ENCODE measurements at places on chromosomes 2 and 18.

- no peak for DNase-seq
Observed at GRCh38 chr2:9122367-9122766, 84.2 kb upstream of the ASAP2 start.

DNA sequence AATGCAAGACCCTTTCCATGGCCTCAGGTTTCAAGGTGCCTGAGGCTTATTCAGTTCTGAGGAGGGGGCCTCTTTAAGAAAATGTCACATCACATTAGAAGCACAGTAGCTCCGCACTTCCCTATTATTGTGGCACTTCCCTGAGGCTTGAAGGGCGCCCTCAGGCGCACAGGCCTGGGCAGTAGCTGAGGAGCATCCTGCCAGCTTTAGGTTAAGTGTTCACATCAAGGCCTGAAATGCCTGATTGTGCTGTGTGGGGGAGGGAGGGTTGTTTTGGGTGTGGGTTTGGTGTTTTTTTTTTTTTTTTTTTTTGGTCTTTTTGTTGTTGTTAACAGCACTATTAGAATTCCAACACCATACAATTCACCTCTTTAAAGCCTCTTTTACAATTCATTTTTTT, 107.9 kb downstream of the CABLES1 start:
- no peak for DNase-seq

DNA sequence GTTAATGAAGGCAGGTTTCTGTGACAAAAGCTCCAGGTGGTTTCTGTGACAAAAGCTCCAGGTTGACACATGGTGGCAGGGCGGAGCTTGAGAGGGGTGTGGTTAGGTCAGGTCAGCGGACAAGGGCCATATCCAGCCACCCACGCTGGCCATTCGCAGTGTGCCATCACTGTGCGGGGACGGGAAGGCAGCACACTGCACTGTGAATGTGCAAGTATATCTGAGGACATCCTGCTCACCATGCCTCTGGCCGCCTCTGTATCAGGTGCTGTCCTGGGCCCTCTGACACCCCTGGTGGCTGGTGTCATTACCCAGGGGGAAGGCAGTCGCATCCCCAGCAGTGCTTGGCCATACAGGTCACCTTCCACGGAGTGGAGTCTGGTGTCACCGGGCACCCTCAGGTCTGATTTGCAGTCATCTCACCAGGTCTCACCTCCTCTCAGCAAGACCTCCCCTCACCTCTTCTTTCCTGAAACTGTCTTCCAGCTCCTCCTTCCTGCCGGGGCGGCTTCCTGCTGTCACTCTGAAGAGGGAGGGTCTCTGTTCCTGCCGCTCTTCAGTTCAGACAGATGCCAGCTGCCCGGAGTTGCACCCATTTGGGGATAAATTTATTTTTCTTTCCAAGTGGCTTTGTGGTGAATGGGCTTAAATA, 34.9 kb downstream of the CTIF start:
- DNase-seq, result no peak

DNA sequence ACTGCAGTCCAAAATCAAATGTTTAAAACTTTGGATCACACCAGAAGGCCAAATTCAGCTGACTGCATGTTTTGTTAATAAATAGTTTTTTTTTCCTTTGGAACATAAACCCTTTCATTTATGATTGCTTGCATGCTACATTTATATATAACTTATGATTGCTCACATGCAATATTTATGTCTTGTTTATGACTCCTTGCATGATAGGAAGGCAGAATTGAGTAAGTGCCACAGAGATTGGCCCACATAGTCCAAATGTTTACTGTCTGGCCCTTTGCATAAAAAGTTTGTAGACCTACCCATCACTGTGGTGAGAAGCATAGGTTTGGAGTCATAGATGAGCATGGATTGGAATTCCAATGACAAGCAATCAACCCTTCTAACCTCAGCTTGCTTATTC, 30.8 kb downstream of the WDFY1 start:
- DNase-seq, result no peak

DNA sequence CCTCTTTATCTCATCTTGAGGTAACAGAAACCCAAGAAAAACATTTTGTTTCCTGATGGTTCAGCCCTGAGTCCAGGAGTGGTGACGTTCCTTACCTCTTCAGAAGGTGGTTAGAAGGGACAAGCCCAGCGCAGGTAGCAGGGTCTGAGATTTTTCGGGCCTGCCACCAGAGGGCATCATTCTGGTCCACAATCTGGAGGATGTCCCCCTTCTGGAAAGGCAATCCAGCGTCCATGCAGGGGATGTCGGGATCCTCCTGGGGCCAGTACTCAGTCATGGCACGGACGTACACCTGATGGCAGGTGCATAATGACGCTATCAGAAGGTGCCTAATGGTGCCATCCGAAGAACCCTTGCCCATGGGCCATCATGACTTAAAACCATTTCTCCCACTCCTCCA, 17.7 kb downstream of the MPP4 start:
- DNase-seq, result peak; percentile 22

DNA sequence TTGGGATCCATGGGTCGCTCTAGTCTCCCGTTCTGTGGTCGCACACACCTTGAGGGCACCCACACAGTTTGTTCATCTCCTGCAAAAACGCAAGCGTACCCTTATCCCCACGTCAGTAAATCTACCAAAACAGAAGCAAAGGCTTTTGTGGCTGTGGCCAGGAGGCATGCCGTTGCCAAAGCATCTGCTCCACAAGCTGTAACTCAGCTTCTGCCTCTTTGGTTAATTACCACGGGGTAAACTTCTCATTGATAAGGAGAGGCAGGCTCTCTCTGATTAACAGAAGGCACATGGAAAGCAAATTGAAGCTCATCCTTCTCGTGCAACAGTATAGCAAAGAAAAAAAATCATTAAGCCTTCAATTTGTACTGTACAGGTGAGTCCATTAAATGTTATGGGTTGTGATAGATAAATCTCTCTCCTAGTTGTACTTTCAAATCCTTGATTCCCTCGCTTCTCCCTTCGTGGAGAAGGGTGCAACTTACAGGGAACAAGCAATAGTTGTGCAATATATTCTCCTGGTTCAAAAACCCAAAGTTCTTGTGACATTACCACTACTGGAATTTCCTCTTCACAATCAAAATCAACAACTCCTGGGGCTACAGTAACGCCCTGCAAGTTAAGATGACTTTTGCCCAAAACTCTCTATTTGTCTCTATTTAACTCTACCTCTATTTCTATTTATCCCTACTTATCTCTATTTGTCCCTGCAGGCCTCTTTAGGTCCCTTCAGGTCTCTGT, 10.3 kb downstream of the PECR start:
- no peak for DNase-seq

DNA sequence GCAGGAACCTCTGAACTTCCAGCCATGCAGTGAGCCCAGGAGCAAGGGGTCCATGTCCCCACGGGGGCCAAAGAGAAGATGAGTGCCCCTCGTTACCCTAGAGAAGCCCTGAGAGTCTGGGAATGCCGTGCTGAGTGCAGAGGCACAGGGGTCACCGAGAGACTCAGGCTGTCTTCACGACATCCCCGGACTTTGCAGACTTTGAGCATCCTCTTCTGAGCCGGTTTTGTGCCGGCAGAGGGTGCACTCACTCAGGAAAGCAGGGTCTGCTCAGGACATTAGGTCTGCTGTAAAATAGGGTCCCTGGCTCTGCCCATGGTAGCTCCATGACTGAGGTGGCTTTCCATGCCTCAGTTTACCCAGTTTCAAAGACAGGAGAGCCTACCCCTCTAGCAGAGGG, 71.0 kb downstream of the GALNT14 start:
- DNase-seq, result no peak

GRCh38 chr18:32661486-32662299, 111.1 kb downstream of the KLHL14 start:
- DNase-seq, result no peak

DNA sequence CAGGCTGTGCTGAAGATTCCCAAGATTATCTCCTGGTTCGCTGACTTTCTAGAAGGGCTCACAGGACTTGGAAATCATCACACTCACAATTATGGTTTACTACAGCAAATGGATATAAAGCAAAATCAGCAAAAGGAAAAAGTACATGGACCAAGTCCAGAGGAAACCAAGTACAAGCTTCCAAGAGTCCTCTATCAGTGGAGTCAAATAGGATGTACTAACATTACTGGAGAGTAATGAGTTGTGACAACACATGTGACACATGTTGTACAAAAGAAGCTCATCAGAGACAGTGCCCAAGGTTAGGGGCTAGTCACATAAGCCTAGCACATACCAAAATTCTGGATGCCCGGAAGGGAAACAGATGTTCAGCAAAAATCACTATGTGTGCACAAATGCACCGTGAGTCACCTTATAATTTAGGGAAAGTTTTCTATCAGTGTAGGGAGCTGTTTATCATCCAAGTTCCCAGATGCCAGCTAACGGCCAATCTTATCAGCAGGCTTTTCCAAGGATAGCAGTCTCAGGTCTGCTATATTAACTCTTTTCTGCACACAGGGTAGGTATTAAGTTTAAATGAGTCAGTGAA, 9.5 kb downstream of the TMEM237 start:
- no peak for DNase-seq

GRCh38 chr2:27282892-27283291, 663 bp downstream of the TRIM54 start:
- no peak for DNase-seq

GRCh38 chr2:235373171-235373570, 120.7 kb upstream of the AGAP1 start:
- no peak for DNase-seq

GRCh38 chr2:197097578-197098366, 171.3 kb upstream of the PGAP1 start:
- DNase-seq, result no peak

GRCh38 chr2:60366135-60366712, 187.2 kb downstream of the BCL11A start:
- DNase-seq, result no peak

GRCh38 chr2:62293151-62293489, 97.2 kb downstream of the B3GNT2 start:
- no peak for DNase-seq

GRCh38 chr2:216775043-216775453, 79.7 kb upstream of the IGFBP5 start:
- DNase-seq, result no peak

DNA sequence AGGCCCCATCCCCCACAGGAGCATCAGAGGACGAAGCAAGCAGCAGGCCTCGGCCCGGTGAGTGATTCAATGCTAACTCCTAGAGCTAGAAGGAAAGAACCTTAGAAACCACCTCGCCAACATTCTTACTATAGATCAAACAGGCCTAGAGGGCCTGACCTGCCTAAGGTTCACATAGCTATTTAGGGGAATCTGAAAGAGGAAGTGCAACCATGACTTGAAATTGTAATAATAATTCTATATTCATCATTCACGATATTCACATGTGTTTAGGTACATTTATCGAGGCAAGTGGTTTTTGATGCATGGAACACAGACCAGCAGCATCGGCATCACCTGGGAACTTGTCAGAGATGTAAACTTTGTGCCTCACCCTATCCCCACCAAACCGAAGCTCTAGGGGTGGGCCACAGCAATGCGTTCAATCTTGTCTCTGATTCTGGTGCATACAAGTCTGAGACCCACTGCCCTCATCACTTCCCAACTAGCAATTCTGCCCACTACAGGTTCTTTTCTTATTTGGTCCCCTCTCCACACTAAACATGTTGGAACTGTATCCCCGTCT, 78.0 kb upstream of the DNMT3A start:
- peak; percentile 65 for DNase-seq

- peak; percentile 64 for DNase-seq
Observed at GRCh38 chr2:10400568-10400977, 47.6 kb downstream of the ODC1 start.

DNA sequence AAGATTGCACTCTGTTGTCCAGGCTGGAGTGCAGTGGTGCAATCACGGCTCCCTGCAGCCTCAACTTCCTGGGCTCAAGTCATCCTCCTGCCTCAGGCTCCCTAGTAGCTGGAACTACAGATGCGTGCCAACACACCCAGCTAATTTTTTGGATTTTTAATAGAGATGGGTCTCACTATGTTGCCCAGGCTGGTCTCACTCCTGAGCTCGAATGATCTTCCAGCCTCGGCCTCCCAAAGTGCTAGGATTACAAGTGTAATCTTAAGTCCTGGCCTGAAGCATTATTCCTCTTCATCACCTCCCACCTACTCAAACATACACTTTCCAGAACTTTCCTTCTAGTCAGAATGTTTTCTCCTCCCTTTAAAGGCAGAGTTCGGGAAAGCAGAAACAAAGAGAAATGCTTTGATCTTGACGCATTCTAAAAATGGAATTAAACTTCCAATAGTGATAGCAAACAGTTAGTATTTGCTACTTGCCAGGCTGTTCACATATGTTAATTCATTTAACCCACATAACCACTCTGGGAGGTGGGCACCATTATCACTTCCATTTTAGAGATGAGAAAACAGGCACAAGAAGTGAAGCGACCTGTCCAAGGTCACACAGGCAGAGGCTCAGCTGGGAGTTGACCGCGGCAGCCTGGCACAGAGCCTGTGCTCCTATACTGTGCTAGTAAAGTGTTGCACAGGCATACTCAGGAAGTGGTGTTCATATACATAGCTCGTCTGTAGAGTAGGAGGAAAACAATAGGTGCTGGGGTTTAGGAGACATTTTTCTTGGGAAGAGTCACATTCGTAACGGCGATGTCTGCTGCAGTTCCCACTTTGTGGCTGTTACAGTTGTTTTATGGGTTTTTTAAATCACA, 24.6 kb downstream of the TEX44 start:
- no peak for DNase-seq

- DNase-seq, result no peak
Observed at GRCh38 chr2:13919981-13920382, 712.5 kb upstream of the LRATD1 start.

DNA sequence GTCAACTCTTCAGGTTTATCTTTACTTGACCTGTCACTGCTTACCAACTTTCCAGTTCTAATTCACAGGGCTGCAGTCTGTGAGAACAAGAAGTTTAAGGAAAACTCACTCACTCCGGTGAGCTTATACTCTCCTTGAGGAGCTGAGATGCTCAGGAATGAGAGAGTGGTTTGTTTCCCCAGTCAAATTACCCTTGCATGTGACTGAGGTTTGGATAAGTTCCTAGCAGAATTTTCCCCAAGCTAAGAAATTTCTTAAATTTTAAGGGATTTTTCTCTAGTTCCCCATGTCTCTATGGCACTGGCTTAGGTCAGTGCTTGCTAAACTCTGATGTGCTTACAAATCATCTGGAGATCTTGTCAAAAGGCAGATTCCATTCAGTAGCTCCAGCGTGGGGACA, 12.8 kb upstream of the CCDC85A start:
- DNase-seq, result no peak

DNA sequence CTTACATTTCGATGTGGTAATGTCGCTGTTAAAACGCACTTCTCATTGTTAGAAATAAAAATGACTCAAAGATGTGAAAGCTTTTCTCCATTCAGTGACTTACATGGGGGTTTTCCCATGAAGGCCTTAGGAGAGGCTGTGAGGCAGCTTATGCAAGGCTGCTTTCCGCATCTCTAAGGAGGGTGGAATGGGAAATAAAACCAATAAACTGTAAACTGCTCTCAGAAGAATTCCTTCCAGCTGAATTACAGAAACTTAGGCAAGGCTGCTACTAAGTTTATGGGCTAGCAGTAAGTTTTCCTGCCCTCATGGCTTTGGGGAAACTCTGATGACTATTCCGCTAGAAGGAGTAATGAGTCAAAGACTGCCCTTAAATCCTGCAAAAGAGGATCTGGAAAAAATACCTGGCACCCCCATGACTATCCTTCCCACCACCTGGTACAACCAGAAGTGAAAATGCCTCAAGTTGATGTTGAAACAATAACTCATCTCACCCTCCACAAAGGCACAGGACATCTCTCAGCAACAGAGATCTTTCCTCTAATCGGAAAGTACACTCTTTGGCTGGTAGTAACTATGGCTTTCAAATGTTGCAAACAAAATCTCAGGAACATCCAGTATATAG, 97.7 kb upstream of the SMAD7 start:
- no peak for DNase-seq
